ENCODE measurements at places on chromosomes 6 and 20. TPM values are rescaled to one million over a fixed set of nuclear protein-coding genes. Genes with fewer than 3 reads are reported as not detected.

The MRPS18A gene
- polyA plus RNA-seq = 31.9 TPM

- no peak for DNase-seq
These were observed 5.0 kb downstream of the TCF21 start for GRCh38 chr6:133893946-133894345.

GRCh38 chr6:150969901-150970300 is 104.4 kb downstream of the MTHFD1L start:
- DNase-seq = no peak

The THBS2 gene
- 31.9 TPM for polyA plus RNA-seq

GRCh38 chr6:82275686-82276085 is 28.1 kb upstream of the IBTK start:
- DNase-seq = no peak

- no peak for DNase-seq
These were observed 120.5 kb downstream of the RTN4IP1 start for GRCh38 chr6:106508834-106509233.

DNA sequence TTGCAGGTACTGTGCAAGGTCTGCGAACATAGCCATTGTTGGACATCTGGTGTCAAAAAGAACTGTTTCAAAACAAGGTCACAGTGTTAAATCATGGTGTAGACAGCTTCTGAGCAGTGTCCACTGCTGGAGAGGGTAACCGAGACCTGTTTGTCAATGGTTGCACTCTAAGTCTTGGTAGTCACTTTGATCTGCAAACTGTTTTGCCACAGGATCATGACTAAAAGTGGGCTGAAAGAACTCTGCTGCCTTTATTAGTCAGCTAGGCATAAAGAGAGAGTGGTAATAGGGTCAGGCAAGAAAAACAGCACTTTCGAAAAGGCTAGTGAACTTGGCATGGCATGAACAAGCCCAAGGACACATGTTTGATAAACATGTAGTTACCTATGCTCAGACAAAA is 552.3 kb upstream of the CITED2 start:
- no peak for DNase-seq

DNA sequence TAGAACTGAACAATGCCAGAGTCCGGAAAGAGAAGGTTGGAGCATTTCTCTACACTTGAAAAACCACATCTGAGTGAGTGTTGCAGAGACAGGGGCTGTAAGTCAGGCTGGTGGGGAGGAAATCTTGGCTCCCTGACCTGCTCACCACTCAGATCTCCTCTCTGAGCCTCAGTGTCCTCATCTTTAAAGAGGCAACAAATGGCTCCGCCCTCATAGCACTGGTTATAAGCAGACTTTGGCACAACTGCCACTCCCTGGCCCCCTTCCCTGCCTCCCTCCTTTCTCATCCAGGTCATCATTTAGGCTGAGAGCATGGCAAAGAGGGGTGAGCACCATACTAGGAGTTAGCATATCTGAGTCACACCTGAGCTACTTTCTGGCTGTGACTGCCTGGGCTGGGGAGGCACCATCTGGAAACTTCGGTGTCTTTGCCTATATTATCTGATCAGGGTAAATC is 10.6 kb downstream of the SIRPG start:
- no peak for DNase-seq

DNA sequence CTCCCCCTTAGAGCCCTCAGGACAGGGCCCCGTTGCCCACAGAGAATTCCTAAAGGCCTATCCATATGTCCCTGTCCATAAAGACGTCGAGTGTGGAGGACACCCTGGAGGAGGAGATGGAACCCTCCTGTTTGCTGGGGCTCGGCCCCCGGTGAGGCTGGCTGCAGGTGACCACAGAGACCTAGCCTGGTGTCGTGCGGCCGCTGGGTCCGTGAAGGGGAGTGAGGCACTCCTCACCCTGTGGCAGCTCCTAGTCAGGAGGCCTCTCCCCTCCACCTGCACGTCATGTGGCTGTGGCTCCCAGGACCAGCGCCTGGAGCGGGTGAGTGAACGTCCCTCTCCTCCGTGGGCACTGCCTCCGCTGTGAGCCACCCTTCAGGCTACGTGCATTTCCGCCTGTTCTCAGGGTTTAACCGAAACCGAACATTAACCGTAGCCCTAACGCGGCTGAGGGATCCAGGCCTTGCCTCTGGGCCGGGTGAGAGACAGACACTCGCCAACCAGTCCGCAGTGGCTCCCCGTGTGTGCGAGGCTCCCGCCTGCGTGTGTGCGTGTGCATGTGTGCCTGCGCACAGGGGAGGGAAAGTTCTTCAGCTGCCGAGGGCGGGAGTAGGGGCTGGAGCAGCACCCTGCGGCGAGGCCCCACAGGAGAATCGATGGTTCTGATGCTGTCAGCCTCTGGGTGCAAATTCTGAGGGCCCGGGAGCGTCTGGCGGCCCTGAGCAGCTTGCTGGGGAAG is 5.9 kb upstream of the TCEA2 start:
- DNase-seq = no peak

The NMBR gene
- polyA plus RNA-seq = 0.14 TPM

The GRM1 gene
- 0.10 TPM for polyA plus RNA-seq

DNA sequence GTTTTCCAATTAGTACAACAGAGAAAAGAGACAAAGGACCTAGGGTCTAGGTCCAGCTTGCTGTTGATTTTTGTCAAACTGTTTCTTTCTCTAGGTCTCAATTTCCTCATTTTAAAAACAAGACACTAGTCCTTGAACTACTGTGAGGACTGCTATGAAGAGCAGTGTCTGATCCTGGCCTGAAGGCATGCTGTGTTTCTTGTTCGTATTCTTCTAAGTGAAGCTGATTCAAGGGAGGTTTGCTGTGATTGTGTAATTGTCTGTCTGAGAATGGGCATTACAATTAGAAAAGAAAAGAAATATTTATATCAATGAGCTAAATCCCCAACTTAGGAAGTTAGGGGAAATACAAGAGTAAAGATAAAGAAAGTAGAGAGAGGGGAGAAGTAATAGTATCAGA is 228.2 kb upstream of the SUPT3H start:
- DNase-seq = no peak

The CDS2 gene
- polyA plus RNA-seq = 19.3 TPM

The HAO1 gene
- not detected for polyA plus RNA-seq

The XKR7 gene
- polyA plus RNA-seq = 0.05 TPM

GRCh38 chr6:100184473-100184872 is 190.4 kb upstream of the MCHR2 start:
- DNase-seq = no peak

The CEP250 gene
- polyA plus RNA-seq = 31.0 TPM

The RIN2 gene
- 32.0 TPM for polyA plus RNA-seq

DNA sequence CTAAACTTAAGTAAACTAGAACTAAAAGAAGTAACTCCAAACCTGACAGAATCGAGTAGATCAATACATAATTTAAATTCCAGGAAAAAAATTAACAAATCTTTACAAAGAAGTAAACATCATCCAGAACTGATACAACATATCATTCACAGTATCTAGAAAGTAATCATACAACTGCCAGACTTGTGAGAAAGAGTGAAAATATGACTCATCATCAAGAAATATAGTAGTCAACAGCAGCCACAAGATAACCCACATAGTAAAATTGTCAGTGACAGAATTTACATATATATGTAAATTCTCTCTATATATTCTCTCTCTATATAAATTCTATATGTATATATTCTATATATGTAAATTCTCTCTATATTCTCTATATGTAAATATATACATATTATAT is 242.8 kb upstream of the RGS17 start:
- DNase-seq = no peak

DNA sequence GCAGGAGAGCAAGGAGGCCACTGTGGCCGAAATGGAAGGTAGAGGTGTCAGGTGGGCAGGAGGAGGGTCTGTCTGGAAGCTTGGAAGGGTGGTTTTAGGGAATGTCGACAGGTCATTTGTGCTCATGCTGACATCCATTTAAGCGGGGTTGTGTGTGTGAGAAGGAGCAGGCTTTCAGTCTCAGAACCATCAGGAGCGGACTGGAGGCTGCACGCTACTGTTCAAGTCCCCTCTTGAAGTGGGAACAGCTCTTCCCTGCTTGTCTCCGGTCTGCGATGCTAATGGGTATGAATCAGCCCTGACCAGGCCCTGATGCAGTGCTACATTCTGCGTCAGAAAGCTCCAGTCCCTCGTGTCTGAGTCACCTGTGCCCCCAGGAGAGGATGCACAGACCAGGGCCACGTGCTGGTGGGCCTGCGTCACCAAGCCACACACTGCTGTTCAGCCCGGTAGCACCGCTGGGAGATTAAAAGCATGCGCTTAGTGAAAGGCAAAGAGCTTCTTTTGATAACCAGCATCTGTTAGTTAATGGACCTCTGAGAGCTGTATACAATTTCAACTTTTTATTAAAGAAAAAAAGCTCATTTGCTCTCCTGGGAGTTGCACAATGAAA is 58.0 kb downstream of the APCDD1L start:
- no peak for DNase-seq

The SCGN gene
- polyA plus RNA-seq = 0.18 TPM

The FLRT3 gene
- polyA plus RNA-seq = 6.0 TPM

- no peak for DNase-seq
These were observed 206.8 kb upstream of the SMLR1 start for GRCh38 chr6:130620338-130620781.

DNA sequence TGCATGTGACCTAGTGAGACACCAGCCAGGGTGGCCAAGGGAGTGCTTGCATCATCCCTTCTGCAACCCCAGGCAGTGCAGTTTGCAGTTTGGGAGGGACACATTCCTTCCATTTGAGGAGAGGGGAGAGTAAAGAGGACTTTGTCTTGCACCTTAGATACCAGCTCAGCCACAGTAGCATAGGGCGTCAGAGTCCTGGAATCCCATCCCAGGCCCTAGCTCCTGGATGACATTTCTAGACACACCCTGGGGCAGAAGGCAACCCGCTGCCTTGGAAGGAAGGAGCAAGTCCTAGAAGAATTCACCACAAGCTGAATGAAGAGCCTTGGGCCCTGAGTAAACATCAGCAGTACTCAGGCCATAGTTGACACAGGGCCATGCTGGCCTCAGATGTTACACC is 680.4 kb upstream of the IMPG1 start:
- no peak for DNase-seq

The GJA10 gene
- not detected for polyA plus RNA-seq

DNA sequence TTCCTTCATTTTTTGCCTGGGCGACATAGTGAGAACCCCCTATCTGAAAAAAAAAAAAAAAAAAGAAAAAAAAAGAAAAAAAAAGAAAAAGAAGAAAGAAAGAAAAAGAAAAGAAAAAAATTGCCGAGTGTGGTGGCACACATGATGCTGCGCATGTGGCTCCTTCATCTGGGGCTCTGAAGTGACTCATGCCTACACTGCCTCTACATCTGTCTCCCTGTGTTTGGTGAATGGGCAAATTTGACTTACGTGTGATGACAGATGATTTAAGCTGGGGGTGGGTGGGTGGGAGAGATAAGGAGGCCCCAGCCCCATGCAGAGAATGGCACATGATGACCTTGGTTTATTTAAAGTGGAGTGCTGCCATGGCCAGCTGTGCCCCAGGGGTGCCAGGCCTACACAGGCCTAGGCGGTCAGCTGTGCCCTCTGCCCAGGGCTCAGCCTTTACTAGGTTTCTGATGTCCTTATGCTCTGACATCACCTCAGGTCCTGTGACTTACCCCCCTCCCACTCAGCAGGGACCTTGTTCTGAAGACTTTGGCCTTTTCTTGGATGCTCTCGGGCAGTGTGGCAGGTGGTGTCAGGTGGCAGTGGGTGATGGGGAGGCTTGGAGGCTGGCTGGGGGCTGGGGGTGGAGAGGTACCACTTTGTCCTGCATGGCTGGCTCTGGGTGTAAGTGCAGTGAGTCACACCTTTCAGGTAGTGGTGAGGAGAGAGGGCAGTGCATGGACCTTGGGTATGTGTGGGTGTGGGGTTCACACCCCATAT is 41.1 kb downstream of the VEGFA start:
- no peak for DNase-seq

- no peak for DNase-seq
These were observed 22.5 kb downstream of the HFE start for GRCh38 chr6:26109772-26110171.

DNA sequence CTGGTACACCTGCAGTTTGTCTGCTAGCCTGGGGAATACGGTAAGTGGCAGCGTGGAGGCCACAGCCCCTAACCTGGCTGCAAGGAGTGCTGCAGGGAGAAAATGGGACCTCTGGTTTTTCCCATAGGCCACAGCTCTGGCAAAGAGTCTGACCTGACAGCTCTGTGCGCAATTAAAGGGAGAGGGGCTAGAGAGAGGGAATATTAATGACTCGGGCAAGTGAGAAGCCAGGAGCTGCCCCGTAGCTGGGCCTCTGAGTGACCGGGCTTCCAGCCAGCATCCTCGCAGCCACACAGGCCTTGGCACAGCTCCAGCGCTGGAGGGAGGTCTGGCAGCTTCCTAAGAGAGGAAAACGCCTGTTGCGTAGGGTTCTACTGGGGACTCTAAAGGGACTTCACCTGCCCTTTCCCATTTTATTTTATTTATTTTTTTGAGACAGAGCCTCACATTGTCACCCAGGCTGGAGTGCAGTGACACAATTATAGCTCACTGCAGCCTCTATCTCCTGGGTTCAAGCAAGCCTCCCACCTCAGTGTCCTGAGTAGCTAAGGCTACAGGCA is 18.2 kb upstream of the OCSTAMP start:
- peak; percentile 85 for DNase-seq

The DEFB125 gene
- not detected for polyA plus RNA-seq

DNA sequence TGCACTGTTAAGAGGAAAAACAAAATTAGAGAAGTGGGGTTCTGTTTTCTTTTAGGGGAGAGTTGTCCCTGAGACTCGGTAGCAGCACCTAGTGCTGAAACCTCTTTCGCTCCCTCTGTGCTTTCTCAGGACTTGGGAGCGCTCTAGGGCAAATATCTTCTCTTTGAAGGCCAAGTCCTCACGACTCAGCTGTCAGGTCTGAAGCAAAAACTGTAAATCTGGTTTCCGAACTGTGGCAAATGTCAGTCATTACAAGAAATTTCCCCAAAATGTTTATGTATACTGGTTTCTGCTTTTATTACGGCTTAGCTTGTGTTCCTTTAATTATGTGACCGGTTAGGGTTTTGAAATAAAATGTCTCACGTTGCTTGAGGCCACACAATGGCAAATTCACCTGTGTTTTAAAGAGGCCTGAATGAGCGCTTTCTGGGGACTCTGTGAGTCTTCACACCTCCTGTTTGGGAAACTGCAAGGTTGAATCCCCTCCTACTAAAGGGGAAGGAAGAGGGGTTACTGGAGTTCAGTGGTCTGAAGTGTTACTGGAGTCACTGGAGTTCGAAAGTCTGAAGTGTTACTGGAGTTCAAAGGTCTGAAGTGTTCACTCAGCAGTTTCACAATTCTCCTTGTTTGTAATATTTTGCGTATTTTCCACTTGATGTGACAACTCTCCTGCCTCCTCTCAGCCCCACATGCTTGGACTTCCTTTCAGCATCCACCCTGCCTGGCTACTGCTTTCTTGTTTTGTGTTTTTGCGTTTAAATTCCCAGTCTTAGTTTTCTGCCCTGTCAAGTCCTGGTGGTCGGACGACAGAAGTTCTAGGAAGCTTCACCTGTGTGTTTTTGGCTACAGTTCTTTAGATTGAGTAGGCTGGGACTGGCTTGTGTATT is 1.6 kb downstream of the SMPDL3A start:
- peak; percentile 29 for DNase-seq

The MMP24 gene
- 0.43 TPM for polyA plus RNA-seq

DNA sequence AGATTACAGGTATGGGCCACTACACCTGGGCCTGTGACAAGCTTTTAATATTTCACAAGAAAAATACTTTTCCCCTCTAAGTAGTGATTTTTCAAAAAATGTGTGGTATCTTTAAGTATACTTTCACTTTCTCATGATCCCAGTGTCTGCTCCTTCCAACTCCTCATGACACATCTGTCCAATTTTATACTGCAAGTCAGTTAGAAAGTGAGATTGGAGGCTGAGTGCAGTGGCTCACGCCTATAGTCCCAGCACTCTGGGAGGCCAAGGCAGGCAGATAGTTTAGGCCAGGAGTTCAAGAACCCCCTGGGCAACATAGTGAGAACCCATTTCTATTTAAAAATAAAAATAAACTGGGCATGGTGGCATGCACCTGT is 20.2 kb downstream of the PIM1 start:
- DNase-seq = no peak

All from hindlimb muscle (tissue), 1 donor.